Astrocyte (in vitro differentiated cells and primary cell): ENCODE measurements at places on chromosomes 12 and 14. TPM values are rescaled to one million over a fixed set of nuclear protein-coding genes. Genes with fewer than 3 reads are reported as not detected.
A peak's percentile ranks its signal among the peaks of the same experiment; 100 is the strongest.

The SRRM4 gene
- 0.30 and 0.46 TPM in 2 replicates for total RNA-seq

The TIGAR gene
- 91.7 and 95.4 TPM in 2 replicates for total RNA-seq

The CCDC175 gene
- not detected in 2 replicates for total RNA-seq

- H3K4me3 ChIP-seq = no peak overlapping the region
- no peaks in the 10 kb centered on the region for H3K36me3 ChIP-seq
- H3K4me1 ChIP-seq = peaks cover 18% of the 10 kb centered on the region
- H3K27ac ChIP-seq = no peak overlapping the region
- H3K27me3 ChIP-seq = peaks cover 2% of the 10 kb centered on the region
Measured at GRCh38 chr12:113003636-113004035, 25.3 kb downstream of the OAS2 start.

GRCh38 chr14:68819260-68819691 lies 26.4 kb upstream of the ZFP36L1 start:
- H3K4me1 ChIP-seq = peaks cover 28% of the 10 kb centered on the region
- no peak overlapping the region for H3K4me3 ChIP-seq
- H3K36me3 ChIP-seq = no peaks in the 10 kb centered on the region
- peak; percentile 88 for DNase-seq

DNA sequence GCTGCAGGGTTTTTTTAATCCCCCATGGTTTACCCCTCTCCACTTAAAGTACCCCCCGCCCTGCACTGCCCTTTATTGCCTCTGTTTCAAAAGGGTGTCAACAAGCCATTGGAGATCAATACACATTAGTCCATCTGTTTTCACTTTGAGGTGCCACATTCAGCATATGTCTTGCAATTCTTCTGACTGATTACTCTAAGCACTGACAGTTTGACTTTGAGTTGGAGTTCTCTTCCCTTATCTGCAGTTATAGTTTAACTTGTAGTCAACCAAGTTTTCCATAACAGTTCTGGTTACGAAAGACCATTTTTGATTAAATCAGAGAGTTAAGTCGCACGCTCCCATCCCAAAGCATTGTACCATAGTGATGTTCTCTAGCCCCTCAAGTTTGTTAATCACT lies 260.8 kb upstream of the TBX3 start:
- no peak overlapping the region for H3K27ac ChIP-seq
- H3K4me1 ChIP-seq = no peaks in the 10 kb centered on the region
- no peak overlapping the region for H3K4me3 ChIP-seq

The GARIN6 gene
- not detected in 2 replicates for total RNA-seq

The AHNAK2 gene
- 34.3 and 44.7 TPM in 2 replicates for total RNA-seq

DNA sequence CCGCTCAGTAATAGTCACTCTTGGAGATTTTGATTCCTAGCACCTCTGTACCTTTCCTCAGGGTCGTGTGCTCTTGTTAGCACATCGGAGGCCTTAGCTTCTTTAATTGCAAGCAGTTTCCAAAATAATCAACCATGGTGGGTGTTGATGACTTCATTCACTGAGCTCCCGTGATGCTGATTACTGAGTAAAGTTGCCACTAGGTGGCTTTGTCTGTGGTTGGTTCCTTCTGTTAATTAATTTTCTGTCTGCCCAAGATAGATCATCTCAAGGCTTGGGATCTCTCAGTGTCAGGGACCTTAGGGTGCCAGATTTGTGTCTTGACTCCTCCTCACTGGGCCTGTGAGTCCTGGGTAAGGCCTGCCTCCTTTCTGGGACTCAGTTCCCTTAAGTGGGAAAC lies 54.3 kb downstream of the PTPN11 start:
- no peak for DNase-seq
- H3K36me3 ChIP-seq = peaks cover 23% of the 10 kb centered on the region
- no peak overlapping the region for H3K27ac ChIP-seq
- H3K4me1 ChIP-seq = no peaks in the 10 kb centered on the region

- no peaks in the 10 kb centered on the region for H3K27me3 ChIP-seq
- H3K4me1 ChIP-seq = peaks cover 8% of the 10 kb centered on the region
- no peak overlapping the region for H3K4me3 ChIP-seq
- no peaks in the 10 kb centered on the region for H3K36me3 ChIP-seq
- DNase-seq = peak; percentile 51
- no peak overlapping the region for H3K27ac ChIP-seq
Measured at GRCh38 chr14:36070031-36070719, 106.3 kb downstream of the PTCSC3 start.

DNA sequence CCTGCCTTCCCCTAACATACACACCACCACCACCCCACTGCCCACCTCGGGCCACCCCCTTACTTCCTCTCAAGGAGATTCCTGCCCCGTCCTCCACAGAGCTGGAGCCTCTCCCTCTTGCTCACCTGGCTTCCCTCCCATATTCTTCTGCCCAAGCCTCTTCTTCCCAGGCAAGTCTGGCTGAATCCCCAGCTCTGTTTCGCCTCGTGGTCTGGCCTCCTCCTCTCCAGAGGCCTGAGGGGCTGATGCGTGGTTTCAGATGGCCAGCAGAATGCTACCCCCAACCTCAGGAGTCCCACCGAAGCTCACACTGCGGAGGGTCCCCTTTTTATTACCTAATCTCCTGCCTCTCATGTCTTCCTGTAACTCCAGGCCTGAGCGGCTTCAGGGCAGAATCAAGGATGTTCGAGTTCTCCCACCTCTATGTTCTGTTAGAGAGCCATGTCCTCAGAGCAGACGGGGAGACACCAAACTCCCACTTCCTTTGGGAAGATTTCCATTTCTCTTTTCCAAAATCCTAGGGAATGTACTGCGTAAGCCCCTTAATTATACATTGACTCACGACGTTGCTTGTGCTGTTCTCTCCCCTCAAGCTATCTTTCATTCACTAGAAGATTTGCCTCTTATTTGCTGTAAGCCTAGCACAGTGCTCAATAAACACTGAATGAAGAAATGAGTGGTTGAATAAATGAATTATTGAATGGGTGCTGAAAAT lies 33.9 kb upstream of the LTBP2 start:
- no peaks in the 10 kb centered on the region for H3K36me3 ChIP-seq
- H3K4me1 ChIP-seq = peaks cover 17% of the 10 kb centered on the region
- no peak for DNase-seq
- no peak overlapping the region for H3K4me3 ChIP-seq

- H3K27me3 ChIP-seq = no peaks in the 10 kb centered on the region
- peak; percentile 95 for DNase-seq
- peaks cover 24% of the 10 kb centered on the region for H3K4me1 ChIP-seq
- no peaks in the 10 kb centered on the region for H3K36me3 ChIP-seq
Measured at GRCh38 chr12:19799216-19799615, 359.9 kb downstream of the AEBP2 start.

The KICS2 gene
- 3.8 and 4.1 TPM in 2 replicates for total RNA-seq

The NDUFA12 gene
- 107 and 112 TPM in 2 replicates for total RNA-seq

The CARMIL3 gene
- 0.34 and 0.38 TPM in 2 replicates for total RNA-seq

The PTGER2 gene
- 0.26 TPM in 1 of 2 replicates, not detected in the other for total RNA-seq

The KRT80 gene
- 2.8 and 3.6 TPM in 2 replicates for total RNA-seq

GRCh38 chr14:68762953-68763764 lies 29.7 kb downstream of the ZFP36L1 start:
- no peaks in the 10 kb centered on the region for H3K27me3 ChIP-seq
- peaks cover 15% of the 10 kb centered on the region for H3K4me1 ChIP-seq
- H3K4me3 ChIP-seq = no peak overlapping the region
- peak; percentile 63 for DNase-seq
- no peak overlapping the region for H3K27ac ChIP-seq

DNA sequence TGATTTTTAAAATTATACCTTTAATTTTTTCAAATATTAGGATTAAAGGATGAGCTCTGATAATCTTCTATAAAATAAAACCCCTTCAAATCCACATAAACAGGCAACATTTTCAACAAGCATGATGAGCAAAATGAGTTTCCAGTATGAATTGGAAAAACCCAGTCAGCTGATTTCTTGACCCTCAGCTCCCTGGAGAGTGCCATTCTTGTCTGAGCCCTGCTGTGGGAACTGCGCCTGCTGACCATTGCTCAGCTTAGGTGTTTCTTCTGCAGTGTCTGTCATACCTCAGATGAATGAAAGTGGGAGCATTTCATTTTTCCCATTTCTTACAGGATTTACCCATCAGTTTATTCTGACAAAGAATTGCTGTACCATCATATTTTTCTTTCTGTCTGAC lies 27.6 kb downstream of the MAPKAPK5 start:
- H3K4me1 ChIP-seq = no peaks in the 10 kb centered on the region
- no peak overlapping the region for H3K4me3 ChIP-seq
- H3K27ac ChIP-seq = no peak overlapping the region

The ZDHHC22 gene
- total RNA-seq = 0.50 and 0.52 TPM in 2 replicates

The GALNT6 gene
- total RNA-seq = 9.9 and 13.8 TPM in 2 replicates

DNA sequence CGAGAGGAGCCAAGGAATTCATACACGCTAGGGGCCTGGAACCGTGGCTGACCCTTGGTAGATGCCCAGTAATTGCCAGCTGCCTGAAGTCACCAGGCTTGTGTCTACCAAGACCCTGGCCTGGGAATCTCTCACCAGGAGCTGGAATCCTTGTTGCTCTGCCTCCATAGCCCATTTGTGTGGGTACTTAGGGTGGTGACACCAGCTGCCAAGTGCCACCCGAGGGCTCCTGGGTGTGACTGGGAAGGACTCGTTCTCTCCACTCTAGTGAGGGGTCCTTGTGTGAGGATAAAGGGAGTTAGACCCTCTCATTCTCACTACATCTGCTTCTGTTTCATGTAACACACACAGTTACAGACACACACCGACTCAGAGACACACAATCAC lies 17.9 kb downstream of the SERPINA1 start:
- peaks cover 22% of the 10 kb centered on the region for H3K4me1 ChIP-seq
- no peak for DNase-seq
- H3K27me3 ChIP-seq = no peaks in the 10 kb centered on the region
- H3K27ac ChIP-seq = no peak overlapping the region
- H3K36me3 ChIP-seq = no peaks in the 10 kb centered on the region

The DBX2 gene
- not detected in 2 replicates for total RNA-seq

The IQSEC3 gene
- total RNA-seq = 0.34 and 0.46 TPM in 2 replicates

- peaks cover 3% of the 10 kb centered on the region for H3K36me3 ChIP-seq
- H3K4me3 ChIP-seq = peak overlapping the region; percentile 29
- H3K4me1 ChIP-seq = peaks cover 21% of the 10 kb centered on the region
- no peak for DNase-seq
- H3K27me3 ChIP-seq = no peaks in the 10 kb centered on the region
Measured at GRCh38 chr12:1629338-1630132, 504 bp downstream of the WNT5B start.

DNA sequence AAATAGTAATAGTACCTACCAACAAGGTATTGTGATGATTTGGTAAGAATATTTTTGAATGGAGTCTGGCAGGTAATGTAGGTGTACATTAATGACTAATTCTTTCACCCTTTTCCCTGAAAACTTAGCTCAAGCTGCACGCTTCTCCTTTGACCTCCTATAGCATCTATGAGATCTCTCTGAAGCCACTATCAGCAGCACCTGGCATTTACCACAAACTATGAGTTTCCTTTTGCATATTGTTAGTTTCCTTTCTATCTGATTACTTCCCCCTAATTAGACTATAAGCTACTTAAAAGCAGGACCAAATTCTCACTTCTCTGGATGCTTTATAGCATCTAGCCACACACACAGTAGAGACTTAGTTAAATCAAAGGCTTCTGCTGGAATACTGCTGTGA lies 48.1 kb downstream of the SLC8A3 start:
- no peaks in the 10 kb centered on the region for H3K36me3 ChIP-seq
- no peak for DNase-seq
- H3K27me3 ChIP-seq = no peaks in the 10 kb centered on the region
- H3K4me1 ChIP-seq = no peaks in the 10 kb centered on the region
- no peak overlapping the region for H3K4me3 ChIP-seq
- H3K27ac ChIP-seq = no peak overlapping the region

GRCh38 chr12:19867970-19868369 lies 428.7 kb downstream of the AEBP2 start:
- H3K4me3 ChIP-seq = no peak overlapping the region
- no peaks in the 10 kb centered on the region for H3K27me3 ChIP-seq
- no peaks in the 10 kb centered on the region for H3K4me1 ChIP-seq
- no peaks in the 10 kb centered on the region for H3K36me3 ChIP-seq
- DNase-seq = no peak
- H3K27ac ChIP-seq = no peak overlapping the region

- DNase-seq = peak; percentile 26
- no peak overlapping the region for H3K4me3 ChIP-seq
- H3K27me3 ChIP-seq = no peaks in the 10 kb centered on the region
Measured at GRCh38 chr12:130826151-130826801, 12.8 kb downstream of the STX2 start.

GRCh38 chr12:58500399-58500798 lies 419.9 kb downstream of the LRIG3 start:
- DNase-seq = no peak
- H3K4me3 ChIP-seq = no peak overlapping the region
- H3K27me3 ChIP-seq = no peaks in the 10 kb centered on the region
- H3K27ac ChIP-seq = no peak overlapping the region
- H3K36me3 ChIP-seq = no peaks in the 10 kb centered on the region

DNA sequence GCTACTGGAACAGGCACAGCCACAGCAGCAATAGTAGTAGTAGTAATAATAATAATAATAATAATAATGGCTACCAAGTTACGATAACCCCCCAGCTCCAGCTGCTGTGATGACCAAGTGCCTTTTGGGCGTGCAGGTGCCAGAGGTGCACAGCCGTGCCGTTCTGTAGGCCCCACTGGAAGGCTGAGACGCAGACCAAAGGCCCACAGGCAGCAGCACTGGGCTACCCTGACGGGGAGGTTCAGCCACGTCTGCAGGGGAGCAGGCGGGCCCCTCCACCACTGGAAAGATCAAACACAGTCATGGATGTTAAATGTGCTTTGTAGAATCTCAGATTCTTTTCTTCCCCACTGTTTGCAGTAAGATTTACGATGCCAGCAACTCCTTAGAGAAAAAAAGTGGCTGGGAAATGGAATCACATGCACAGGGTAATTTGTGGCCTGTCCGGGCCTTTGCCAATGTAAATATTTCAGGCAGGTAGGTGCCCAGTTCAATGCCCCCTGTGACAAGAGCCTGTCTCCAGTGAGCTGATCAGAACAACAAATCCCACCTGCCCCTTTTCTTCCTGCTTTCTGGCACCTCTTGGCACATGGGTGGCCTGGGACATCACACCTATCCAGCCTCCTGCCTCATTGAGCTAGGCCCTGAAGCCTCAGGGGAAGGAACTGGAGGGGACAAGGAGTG lies 32.6 kb downstream of the CCDC85C start:
- no peak for DNase-seq
- no peaks in the 10 kb centered on the region for H3K27me3 ChIP-seq
- peaks cover 38% of the 10 kb centered on the region for H3K4me1 ChIP-seq
- H3K36me3 ChIP-seq = no peaks in the 10 kb centered on the region
- H3K27ac ChIP-seq = no peak overlapping the region

The RPL10L gene
- total RNA-seq = not detected in 2 replicates

- no peaks in the 10 kb centered on the region for H3K36me3 ChIP-seq
- no peak overlapping the region for H3K4me3 ChIP-seq
- H3K27ac ChIP-seq = no peak overlapping the region
- no peak for DNase-seq
- H3K27me3 ChIP-seq = no peaks in the 10 kb centered on the region
Measured at GRCh38 chr12:11635341-11635740, 14.1 kb upstream of the ETV6 start.

GRCh38 chr14:61217516-61217915 lies 63.6 kb downstream of the TMEM30B start:
- H3K4me1 ChIP-seq = peaks cover 7% of the 10 kb centered on the region
- H3K27me3 ChIP-seq = no peaks in the 10 kb centered on the region
- H3K27ac ChIP-seq = no peak overlapping the region
- no peak overlapping the region for H3K4me3 ChIP-seq
